Stimulated activated CD4-positive, alpha-beta T cell treated with anti-CD3 and anti-CD28 coated beads, Interleukin-4, amount 100 ng/mL, for 24 hours (primary cell): ENCODE measurements at places on chromosomes 11 and 22.

GRCh38 chr11:123856444-123856843, 29.0 kb downstream of the TMEM225 start:
- DNase-seq, result no peak

DNA sequence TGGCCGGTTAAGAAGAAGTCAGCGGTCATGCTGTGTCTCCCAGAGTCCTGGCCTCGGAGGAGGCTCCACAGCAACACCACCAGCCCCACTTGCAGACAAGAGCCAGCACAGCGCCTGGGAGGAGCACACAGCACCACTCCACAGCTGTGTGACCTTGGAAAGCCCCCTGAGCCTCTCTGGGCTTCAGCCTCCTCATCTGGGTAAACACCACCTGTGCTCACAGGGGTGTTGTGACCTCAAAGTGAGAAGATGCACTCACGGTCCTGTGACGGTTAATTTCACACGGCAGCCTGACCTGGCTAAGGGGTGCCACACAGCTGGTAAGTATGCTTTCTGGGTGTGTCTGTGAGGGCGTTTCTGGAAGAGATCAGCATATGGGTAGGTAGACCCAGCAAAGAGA, 54.7 kb downstream of the PHF21B start:
- DNase-seq, result no peak

DNA sequence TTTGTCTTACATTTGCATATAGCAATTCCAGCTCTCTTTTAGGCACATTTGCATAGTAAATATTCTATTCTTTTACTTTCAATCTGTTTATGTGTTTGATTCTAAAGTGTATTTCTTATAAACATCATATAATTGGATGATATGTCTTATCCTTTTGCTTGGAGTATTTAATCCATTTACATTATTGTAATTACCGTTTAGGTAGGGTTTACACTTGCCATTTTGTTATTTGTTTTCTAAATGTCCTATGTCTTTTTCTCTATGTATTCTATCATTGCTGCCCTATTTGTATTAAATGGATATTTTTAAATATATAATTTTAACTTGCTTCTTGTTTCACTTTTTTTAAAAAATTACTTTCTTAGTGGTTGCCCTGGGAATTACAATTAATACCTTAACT, 22.8 kb upstream of the ACCSL start:
- DNase-seq, result no peak

GRCh38 chr11:127114035-127114434, 113.5 kb upstream of the KIRREL3 start:
- no peak for DNase-seq
